Esophagus squamous epithelium (tissue), 5 donors: ENCODE measurements at places on chromosomes 4 and X. TPM values are rescaled to one million over a fixed set of nuclear protein-coding genes. Genes with fewer than 3 reads are reported as not detected.

- no peaks in the 10 kb centered on the region for H3K36me3 ChIP-seq
- DNase-seq = no peak
- no peak overlapping the region for H3K4me3 ChIP-seq
- H3K27me3 ChIP-seq = no peaks in the 10 kb centered on the region
- H3K27ac ChIP-seq = no peak overlapping the region
These were observed 24.4 kb downstream of the TLR6 start for GRCh38 chr4:38832206-38832605.

DNA sequence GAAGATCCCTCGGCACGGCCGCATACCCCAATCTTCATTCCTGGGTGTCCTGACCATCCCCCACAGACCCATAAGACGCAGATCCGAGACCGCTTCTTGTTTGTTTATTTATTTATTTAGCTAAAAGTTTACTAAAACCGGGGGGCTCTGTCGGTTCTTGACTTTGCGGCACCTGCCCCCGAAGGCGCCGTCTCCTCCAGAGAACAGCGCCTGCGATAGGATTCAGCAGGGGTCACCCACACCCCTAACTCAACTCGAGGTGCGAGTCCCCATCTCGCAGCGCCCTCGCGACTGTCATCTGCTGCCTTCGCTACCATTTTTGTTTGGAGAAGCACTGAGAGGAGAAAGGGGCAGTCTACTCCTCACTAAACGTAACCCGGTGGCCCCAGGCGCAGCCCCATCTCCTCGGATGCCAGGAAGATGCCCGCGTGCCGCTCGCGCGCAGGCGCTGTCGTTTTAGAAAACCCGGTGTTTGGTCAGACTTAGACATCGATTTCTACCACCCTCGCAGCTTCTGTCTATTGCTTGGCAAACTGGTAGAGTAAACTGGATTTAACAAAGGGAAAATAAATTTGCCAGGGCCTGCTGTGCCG, 18.9 kb upstream of the GPR101 start:
- peaks cover 36% of the 10 kb centered on the region for H3K27me3 ChIP-seq
- no peaks in the 10 kb centered on the region for H3K36me3 ChIP-seq
- H3K4me1 ChIP-seq = peaks cover 15% of the 10 kb centered on the region
- no peak for DNase-seq
- peak overlapping the region; percentile 34 for H3K4me3 ChIP-seq
- H3K27ac ChIP-seq = no peak overlapping the region

DNA sequence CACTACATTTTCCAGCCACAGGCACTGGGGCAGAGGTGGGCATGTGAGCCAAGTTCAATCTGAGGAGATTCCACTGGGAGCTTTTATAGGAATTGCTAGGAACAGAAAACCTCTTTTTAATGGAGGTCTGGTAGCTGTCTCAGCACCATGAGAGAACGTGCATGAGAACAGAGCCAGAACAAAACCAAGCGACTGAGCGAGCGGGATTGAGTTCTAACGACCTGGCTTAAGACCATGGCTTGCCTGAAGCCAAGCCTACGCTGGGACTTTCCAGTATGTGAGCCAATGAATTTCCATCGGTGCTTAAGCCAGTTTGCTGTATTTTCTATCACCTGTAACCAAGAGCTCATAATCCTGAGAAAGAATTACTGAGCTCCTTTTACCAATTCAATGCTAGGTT, 183.7 kb downstream of the NR3C2 start:
- no peak for DNase-seq
- no peak overlapping the region for H3K4me3 ChIP-seq
- peaks cover 8% of the 10 kb centered on the region for H3K4me1 ChIP-seq
- no peaks in the 10 kb centered on the region for H3K27me3 ChIP-seq
- no peak overlapping the region for H3K27ac ChIP-seq
- no peaks in the 10 kb centered on the region for H3K36me3 ChIP-seq

The TLR10 gene
- total RNA-seq = not detected

DNA sequence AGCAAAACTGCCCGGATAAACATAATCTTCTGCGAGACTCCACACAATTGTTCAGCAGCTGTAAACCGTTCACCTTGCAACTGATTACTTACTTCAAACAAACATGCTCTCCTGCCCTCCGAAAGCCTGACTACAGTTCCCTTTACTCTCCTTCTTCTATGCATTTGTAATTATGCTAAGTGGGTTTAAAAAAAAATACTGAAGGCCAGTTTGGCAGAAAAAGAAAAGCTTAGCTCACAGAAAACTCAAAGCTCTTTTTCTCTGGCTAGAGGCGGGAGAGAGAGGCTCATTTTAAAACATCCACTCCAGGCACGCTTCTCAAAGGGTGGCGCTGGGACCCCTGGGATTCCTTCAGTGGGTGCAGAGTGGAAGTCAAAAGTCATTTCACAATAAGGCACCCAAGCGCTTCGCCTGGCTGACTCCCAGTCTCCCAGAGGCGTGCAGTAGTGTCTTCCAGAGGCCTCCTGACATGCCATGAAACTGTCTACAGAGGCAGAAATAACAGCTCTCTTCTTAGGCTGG, 1.9 kb downstream of the DHRSX start:
- H3K27me3 ChIP-seq = no peaks in the 10 kb centered on the region
- H3K27ac ChIP-seq = peak overlapping the region; percentile 84
- peak overlapping the region; percentile 69 for H3K4me3 ChIP-seq
- DNase-seq = no peak

- no peak overlapping the region for H3K27ac ChIP-seq
- no peaks in the 10 kb centered on the region for H3K36me3 ChIP-seq
- no peak overlapping the region for H3K4me3 ChIP-seq
These were observed 5.1 kb downstream of the MAGEB17 start for GRCh38 chrX:16172391-16172790.
